ENCODE measurements at places on chromosomes 11 and 22.

- no peak for DNase-seq
Observed at GRCh38 chr22:44024288-44024921, at the start of gene PARVB. Gene PARVB, plus strand, starts transcription at chr22:44024302. Its CDS starts 38 bp downstream, at chr22:44024340.

DNA sequence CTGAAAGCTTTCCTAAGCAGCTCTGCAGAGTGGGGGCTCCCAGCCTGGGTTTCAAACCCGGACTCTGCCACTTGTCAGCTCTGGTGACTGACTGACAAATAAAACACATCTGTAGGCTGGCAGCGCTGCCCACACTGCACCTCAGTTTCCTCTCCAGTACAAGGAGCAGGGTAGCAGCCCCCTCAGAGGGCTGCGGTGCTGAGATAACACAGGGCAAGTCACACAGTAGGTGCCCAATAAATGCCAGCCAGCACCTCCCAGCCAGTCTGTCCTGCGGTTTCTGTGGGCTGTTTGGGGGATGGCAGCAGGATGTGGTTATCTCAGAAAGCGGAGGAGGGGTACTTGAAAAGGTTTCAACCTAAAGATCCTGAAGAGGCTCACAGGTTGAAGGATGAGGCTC lies 1.5 kb downstream of the SYT12 start:
- peak; percentile 35 for DNase-seq

DNA sequence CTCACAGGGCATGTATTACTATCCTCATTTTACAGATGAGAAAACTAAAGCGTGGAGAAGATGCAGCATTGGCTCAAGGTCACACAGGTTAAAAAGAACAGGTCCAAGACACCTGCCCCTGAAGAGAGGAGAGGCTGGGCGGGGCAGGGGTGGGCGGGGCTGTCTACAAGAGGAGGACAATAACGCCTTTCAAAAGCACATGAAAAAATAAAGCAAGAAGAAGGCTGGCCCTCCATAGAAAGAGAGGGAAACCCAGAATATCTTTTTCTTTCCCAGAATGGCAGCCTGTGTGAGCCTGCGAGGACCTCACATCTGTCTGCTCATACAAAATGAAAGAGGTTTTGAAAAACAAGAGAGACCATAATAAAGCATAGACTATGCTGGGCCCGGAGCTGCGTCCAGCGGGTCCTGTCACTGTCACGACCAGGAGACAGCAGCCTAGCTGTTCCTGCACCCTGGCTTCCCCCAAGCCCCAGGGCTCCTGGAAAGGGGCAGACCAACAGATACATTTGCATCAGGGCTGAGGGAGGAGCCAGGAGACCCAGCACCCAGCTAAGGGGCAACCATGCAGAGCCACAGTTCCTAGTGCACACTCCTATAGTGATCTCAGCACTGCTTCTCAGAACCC lies 61.6 kb downstream of the DSCAML1 start:
- no peak for DNase-seq

DNA sequence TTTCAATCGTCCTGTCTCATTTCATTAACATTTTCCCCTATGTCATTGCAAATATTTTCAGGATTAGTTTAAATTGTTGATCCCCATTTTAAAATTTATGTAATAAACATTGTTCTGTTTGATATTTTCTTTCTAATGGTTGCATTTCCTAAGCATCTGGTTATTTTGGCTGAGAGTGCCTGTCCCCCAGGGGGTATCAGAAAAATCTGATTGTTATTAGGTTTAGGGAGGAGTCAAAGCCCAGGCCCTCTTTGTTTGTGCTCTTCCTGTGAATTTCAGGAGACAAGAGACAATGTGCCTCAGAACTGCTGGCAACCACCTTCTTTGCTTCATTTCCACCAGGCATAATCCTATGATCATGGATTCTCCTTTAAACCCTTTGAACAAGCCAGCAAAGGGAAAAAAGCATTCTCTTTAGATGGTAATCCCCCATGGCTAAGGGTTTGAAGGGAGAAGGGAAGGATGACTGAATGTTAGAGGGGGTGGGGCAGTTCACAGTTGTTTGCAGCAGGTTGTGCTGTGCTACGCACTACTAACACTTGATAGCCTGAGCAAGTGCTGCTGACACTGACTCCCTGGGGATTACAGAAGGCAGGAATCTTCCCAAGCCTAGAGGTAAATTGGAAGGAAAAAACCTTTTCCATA lies 462.4 kb upstream of the LRRC4C start:
- DNase-seq, result no peak

DNA sequence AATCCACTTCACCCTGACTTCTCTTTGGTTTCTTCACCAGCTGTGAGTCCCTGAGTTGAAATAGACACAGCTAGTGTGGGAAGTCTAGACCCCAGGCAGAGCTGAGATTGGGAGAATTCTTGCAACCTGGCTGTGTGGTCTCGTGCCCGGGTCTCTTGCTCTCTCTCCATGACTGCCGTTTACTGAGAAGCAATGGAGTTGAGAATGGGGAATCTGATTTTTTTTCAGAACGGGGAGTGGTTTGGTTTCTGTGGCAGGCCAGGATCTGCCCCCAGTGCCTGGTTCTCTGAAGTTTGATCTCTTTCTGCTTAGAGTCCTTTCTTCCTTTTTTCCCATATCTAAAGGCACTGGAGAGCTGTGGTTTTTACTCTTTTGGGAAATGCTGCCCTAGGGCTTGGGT lies 1.5 kb downstream of the SIDT2 start:
- no peak for DNase-seq

GRCh38 chr22:28146401-28147314 lies 227.6 kb upstream of the PITPNB start:
- DNase-seq, result no peak

DNA sequence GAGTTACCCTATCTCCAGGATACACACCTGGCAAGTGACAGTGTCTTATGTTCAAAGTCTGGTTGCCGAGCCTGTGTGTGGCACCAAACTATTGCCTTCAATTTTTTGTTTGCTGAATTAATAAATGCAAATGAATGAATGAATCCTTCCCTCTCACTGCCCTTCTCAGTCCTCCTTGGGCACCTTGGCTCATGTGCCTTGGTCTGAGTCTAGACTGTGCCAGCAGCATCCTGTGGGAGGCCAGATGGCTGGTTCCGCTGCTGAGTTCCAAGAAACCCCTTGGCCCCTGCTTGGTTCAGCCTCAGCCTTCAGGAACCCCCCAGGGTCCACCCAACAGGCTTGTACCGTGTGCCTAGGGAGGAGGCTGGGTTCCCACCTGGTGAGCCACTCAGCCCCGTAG lies 31.0 kb downstream of the TOB2 start:
- no peak for DNase-seq

- DNase-seq, result no peak
Observed at GRCh38 chr22:50710221-50710620, 27.8 kb upstream of the ACR start.

DNA sequence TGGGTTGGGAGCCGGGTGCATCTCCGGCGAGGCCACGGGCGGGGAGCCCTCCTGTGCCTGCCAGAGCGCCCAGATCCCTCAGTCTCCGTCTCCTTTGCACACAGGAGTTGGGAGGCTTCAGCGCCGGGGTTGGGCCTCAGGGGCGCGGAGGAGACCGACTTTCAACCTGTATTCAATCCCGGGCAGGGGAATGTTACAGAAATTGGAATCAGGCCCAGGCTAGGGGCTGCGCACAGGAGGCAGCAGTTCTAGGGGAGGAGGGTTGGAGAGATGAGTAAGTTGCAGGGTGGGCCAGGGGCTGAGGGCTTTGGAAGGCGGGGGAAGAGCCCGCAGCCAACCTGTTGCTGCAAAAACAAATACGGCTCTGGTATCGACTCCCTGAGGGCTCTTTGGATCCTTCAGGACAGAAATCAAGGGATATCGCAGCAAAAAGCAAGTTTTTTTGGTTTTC lies 640 bp upstream of the KCNA4 start:
- DNase-seq, result no peak

Measured in stimulated activated CD8-positive, alpha-beta memory T cell treated with anti-CD3 and anti-CD28 coated beads, Interleukin-7, amount 100 ng/mL, for 4 hours (primary cell).